ENCODE measurements at places on chromosomes 2 and 18. TPM values are rescaled to one million over a fixed set of nuclear protein-coding genes. Genes with fewer than 3 reads are reported as not detected.
A peak's percentile ranks its signal among the peaks of the same experiment; 100 is the strongest.

SERPINB5 gene
- not detected for polyA plus RNA-seq

GRCh38 chr2:144227427-144228105 lies 292.4 kb downstream of the ZEB2 start:
- DNase-seq = no peak

VWA3B gene
- not detected for polyA plus RNA-seq

DNA sequence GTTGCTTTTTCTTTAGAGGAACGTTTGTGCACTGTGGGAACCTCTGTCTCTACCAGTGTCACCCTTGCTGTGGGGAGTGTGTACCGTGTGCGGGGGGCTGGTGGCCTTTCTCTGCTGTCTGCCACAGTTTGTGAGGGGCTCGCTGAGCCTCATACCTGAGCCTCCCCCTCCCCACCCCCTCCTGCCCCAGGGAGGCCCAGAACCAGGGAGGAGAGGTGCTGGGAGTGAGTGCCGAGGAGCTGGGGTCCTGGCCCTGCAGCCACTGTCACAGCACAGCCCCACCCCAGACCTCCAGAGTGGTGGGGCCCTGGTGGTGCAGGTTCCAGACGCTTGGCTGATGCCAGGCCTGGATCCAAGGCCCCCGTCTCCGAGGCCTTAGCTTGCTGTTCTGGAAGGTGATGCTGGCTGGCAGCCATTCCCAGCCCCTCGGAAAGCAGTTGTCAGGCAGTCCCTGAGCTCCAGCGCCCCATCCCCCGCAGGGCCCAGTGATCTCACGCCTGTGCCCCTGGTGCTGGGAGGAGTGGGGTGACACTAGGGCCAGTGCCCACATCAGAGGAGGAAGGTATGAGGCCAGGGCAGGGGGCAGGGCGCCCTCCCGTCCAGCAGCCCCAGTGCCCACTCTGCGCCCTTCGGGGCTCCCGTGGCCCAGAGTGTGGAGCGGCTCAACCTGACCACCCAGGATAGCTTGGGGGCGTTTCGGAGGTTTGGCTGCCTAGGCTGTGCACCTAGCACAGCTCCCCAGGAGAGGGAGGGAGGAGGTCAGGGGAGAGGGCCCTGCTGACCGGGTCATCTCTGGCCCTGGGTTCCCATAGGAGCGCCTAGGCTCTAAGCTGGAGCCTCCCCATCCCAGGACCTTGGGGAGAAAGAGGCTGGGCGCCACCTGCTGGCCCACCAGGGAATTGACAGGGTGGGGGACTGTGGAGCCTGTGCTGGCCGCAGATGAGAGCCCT lies 53.0 kb upstream of the ALPP start:
- DNase-seq = peak; percentile 92

DNA sequence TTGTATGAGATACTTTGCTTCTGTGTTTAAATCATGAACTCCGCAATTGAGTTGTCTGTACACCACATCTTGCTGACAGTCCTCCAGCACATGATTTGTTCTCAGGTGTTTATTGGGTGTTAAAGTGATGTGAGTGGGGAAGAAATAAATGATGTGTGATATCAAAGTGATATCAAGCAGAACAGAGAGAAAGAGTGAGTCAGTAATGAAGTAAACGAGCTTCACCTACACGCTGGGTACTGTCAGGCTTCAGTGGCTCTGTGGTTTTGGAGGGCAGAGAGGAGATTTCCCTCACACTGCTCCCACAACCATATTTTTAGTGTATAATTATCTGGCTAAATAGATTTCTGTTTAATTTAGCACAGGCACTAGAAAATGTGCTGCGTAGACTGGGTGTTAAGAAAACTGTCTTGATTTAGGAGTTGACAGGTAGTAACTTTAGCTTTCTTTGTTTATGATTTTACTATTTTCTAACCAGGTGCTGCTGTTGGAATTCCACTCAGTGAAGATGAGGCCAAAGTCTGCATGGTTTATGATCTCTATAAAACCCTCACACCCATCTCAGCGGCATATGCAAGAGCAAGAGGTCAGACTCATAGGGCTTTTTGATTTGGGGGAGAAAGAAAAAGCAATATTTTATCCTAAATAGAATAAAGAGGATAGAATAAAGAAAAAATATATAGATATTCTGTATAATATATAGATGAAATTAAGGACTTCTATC lies 21.2 kb downstream of the ATIC start:
- no peak for DNase-seq

GRCh38 chr2:201532686-201533304 lies 81.3 kb downstream of the STRADB start:
- DNase-seq = no peak

- DNase-seq = no peak
These were observed 200.5 kb downstream of the HRH4 start for GRCh38 chr18:24660956-24661355.

- DNase-seq = no peak
These were observed 89.1 kb upstream of the LHCGR start for GRCh38 chr2:48844417-48845155.
